ENCODE measurements at places on chromosomes 5 and 9.

GRCh38 chr9:114697951-114698351 is 16.0 kb upstream of the TEX48 start:
- no peak for DNase-seq

GRCh38 chr9:129442803-129443511 is 177.9 kb downstream of the C9orf50 start:
- DNase-seq: no peak

DNA sequence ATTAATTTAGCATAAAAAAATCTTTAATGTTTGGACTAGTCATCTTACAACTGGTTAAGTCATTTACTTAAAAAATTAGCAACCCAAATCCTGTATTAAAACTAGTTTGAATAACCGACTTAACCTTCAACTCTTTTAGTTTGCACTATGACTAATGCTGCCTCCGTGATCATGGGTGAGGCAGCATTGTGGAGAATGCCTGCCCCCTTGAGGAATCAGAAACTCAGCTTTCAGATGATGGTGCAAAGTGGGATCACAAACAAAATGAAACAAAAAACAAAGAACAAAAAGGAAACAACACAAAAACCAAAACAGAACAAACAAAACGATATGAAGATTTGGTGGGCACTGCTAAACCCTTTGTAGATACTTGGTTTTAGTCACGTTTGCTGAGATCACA is 127.0 kb upstream of the PALM2AKAP2 start:
- no peak for DNase-seq

DNA sequence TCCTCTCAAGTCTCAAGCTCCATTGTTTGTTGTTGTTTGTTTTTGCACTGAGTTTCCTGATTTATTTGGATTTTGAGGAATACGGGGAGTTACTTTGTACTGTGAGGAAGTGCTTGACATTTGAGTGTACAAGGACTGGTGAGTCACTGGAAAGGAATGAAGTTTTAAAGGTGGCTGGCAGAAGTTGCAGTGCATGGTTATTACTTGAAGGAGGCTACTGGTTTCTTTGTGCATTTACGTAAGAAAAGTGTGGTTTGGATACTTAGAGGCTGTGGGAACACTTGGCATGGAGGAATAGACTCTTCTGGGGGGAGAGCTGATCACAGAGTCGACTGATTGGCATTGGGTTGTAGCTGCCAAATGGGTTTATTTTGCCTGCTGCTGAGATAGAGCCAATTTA is 919.0 kb downstream of the TAF11L14 start:
- DNase-seq: no peak

- DNase-seq: peak; percentile 76
Measured at GRCh38 chr9:503881-504852, 289.5 kb downstream of the DOCK8 start.

DNA sequence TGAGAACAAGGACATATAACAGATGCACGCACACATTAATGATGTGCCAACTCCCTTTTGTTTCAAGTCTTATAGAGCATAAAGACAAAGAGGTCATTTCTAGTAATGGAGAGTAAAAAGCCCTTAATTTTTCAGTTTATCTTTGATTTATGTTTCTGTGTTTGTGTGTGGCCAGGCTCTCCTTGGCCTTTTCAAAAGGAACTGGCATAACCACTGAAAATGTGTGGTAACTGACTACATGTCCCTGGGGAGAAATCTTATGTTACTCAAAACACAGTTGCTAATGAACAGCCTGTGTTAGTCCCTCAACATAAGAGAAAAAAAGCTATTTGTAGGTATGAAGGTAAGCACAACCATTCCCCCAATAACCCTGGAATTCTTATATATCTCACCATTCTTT is 47.6 kb upstream of the SHOC1 start:
- no peak for DNase-seq

DNA sequence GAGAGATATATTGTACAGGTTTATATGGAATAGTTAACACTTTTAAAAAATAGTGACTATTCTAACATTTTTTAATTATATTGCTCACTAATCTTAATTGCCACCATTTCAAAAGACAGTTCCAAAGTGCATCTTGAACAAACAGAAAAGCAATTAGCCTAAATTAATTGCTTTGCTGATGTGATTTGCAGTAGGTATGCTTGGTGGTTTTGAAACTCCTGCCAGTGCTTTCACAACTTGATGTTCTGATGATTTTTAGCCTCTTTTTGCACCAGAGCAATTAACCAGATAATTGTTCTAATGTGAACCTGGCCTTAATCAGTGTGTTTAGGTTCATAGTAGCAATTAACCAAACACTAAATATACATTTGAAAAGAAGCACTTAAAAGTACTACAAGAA is 207.6 kb downstream of the FBXL17 start:
- DNase-seq: no peak

GRCh38 chr5:145495741-145496140 is 339.4 kb downstream of the PRELID2 start:
- DNase-seq: no peak

DNA sequence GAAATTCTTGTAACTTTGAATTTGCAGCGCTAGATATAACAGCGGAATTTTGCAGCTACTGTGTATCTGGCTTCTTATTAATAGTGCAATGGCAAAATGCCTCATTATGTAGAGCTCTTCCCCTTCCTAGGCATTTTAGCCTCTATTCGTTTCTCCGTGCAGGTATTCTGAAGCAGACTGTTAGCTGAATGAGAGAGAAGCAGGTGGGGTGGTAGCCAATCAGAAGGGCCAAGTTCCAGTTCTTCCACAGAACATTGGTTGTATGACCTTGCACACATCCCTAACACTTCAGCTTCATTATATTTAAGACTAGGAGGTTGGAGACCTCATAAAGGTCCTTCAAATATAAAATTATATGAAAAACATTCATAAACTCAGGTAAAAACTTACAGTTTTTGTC is 1.2 kb upstream of the VPS13A start:
- DNase-seq: no peak

- DNase-seq: no peak
Measured at GRCh38 chr9:113654605-113655428, 191.3 kb downstream of the RGS3 start.

- DNase-seq: no peak
Measured at GRCh38 chr9:79026316-79026715, 545.4 kb upstream of the TLE4 start.

- no peak for DNase-seq
Measured at GRCh38 chr5:15080219-15080618, 208.6 kb upstream of the ANKH start.

- no peak for DNase-seq
Measured at GRCh38 chr5:2124434-2125170, 241.9 kb upstream of the IRX4 start.

GRCh38 chr9:38066197-38066913 is 2.7 kb downstream of the SHB start:
- peak; percentile 52 for DNase-seq

- no peak for DNase-seq
Measured at GRCh38 chr5:107282061-107282460, 388.7 kb downstream of the EFNA5 start.

GRCh38 chr5:143016777-143017516 is 246.8 kb downstream of the ARHGAP26 start:
- DNase-seq: peak; percentile 39

DNA sequence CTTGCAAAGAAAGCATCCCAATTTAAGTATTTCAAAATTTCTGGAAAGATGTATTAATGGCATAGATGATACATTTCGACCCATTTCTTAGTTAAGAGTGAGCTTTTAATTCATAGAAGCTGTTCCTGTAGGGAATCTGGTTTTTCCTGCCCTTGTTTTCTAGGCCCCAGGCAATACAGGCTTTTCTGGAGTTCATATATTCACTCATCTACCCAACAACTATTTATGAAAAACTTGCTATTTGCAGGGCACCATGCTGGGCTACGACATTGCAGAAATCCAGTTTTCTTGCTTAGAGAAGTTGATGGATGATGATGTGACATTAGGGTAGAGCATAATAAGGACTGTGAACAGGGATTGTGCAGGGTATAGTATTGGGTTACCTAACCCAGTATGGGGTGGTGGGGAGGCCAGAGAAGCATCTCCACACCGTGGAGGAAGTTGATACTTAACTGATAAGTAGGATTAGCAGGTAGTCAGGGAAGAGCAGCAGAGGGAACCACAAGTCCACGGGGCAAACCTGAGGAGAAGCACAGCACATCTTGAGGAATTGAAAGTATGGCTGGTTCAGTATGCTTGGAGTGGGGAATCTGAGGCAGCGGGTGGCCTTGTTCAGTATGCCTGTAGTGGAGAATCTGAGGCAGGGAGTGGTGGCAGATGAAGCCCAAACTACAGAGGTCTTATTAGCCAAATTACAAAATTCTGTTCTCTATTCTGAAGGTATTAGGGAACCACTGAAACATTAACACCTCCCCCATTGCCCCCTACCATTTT is 247.5 kb downstream of the ARRDC3 start:
- no peak for DNase-seq

DNA sequence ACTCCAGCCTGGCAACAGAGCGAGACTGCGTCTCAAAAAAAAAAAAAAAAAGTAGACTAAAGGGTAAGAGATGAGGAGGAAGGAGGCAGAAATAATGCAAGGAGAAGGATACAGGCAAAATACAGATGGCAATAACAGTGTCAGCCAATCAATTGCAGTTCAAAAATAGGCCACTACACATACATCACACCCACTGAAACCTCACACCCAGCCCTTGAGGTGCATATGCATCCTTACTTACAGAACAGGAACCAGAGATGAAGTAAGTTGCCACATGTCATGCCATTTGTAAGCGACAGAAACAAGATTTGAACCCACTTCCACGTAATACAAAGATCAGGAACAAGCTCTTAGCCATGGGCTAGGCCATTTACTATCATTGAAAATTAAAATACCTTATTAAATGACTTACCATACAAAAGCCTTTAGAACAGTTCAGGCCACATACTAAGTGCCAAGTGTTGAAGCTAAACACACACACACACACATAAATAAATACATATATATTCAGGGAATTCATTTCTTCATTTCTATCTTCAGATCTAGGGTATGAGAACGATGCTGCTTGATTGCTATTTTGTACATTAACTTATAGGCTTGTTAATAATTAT is 98.4 kb downstream of the FNBP1 start:
- no peak for DNase-seq

DNA sequence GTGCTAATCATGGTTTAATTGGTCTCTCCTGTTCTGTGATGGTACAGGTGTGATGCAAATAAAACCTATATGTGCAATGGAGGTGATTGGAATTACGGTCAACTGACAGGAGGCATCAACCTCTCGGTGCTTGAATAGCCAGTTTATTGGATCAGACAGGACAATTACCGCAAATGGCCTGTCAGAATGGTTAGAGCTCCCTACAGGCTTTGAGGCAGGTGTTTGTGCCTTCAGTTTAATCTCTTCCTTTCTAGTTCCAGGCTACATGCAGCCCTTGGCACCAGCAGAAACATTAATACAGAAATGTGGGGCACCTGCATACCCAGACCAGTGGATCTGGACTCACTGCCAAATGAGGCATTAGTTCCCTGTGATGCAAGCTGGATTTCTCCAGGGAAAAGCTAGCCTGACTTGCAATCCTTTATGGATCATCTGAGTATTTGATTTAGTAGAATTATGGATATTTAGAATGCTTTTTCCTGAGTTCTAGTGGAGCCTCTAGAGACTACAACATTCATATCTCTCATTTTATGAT is 128.6 kb downstream of the MAT2B start:
- no peak for DNase-seq

DNA sequence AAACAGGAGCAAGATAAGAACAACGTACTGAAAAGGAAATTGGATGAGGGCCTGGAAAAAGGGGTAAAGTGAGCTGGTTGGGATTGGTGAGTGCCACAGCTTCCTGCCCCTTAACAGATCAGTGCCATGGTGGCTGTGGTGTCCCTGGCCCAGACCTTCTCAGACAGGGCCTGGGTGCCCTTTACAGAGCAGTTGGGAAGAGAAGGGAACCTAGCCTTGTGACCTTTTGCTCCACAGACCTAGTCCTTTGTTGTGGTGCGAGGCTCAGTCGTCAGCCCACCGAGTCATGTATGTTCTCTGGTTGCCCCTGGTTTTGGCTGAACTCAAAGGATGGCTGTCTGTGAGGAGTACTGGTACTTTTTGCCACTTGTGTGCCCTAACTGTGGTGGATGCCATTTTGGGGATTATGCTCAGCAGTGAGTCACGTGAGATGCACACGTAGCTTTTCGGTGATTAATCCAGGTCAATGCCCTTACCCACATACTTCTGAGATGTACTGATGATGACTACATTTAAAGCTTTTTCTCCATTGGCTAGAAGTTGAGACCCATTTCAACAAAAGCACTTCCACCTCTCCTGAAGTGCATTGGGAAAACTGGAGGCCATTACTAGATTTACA is 48.4 kb downstream of the EXOSC2 start:
- DNase-seq: no peak

GRCh38 chr5:153891394-153891793 is 147.3 kb downstream of the FAM114A2 start:
- DNase-seq: no peak

GRCh38 chr9:73081979-73082657 is 69.5 kb upstream of the ANXA1 start:
- DNase-seq: no peak

DNA sequence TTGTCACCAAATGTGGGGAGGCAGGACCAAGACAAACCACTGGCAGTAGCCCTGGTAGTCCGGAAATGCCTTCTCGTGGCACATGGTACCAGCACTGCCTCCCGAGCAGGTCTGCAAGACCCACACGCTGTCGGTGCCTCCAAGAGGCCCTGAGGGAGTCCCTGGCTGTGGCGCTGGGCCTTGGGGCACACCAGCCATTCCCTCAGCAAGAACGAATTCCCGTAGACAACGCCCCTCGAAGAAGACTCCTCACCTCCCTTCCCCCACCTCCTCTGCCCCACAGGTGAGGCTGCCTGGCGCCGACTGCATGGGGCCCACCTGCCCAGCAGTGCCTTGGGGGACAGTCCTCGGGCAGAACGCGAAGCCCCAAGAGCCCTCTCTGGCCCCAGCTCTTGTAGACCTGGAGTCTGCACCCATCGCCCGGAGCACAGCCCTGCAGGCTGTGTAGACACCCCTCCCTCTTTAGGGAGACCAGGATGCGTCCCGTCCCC is 56.0 kb downstream of the EXD3 start:
- no peak for DNase-seq

DNA sequence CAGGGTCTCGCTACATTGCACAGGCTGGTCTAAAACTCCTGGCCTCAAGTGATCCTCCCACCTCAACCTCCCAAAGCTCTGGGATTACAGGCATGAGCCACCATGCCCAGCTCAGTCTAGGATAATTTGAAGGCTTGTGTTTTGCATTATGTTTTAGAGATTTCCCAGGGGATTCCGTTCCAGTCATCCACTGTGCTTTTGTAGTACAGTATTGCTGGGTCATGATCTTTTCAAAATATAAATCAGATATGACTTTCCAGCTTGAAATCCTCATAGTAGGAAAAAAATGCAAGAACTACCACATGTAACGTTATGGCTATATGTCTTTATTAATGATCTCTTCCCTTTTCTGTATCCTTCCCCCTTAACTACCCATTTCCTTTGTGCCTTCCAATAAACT is 338.1 kb downstream of the PRELID2 start:
- no peak for DNase-seq

DNA sequence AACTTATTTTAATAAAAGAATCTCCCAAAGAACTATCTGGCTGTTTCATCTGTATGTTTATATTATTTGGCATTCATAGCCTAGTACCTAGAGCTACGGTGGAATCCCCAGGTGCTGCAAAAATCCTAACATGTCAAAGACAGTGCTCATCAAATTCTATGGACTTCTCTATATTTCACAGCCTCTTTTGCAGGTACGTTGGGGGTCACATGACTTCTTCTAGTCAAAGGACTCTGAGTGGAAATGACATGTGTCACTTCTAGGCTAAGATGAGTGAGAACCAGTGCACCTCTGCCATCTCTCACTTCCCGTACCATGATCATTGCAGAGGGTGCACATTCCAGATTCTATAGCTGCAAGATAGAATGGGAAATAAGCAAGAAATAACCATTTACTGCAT is 72.5 kb upstream of the PTGER4 start:
- DNase-seq: no peak

All from prostate gland (tissue), 2 donors.